Dorsolateral prefrontal cortex (tissue), 122 donors: ENCODE measurements at places on chromosomes 6 and 20. TPM values are rescaled to one million over a fixed set of nuclear protein-coding genes. Genes with fewer than 3 reads are reported as not detected.

The TTI1 gene
- total RNA-seq, result 22.6 TPM

The RAET1E gene
- not detected for total RNA-seq

The POLR3F gene
- total RNA-seq, result 11.6 TPM

The LAMA4 gene
- total RNA-seq, result 26.6 TPM

The PCIF1 gene
- total RNA-seq, result 36.3 TPM
